LHCN-M2 (cell line): ENCODE measurements at places on chromosomes 3 and 15.

- DNase-seq = no peak
These were observed 286.1 kb upstream of the TPM1 start for GRCh38 chr15:62756326-62756994.

DNA sequence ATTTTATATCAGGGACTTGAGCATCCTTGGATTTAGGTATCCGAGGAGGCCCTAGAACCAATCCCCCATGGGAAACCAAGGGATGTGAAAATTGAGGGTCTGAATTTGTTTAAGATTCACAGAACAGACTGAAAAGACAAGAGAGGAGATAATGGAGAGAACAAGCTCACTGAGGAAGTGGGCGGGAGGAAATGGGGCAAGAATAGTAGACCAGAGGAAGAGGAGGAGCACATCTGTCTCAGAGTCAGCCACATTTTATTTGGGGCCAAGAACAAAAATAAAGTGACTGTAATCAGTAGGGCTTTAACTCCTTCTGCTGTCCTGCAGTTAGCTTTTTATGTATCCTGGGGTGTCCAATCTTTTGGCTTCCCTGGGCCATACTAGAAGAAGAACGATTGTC, 63.8 kb downstream of the BLM start:
- DNase-seq = no peak

DNA sequence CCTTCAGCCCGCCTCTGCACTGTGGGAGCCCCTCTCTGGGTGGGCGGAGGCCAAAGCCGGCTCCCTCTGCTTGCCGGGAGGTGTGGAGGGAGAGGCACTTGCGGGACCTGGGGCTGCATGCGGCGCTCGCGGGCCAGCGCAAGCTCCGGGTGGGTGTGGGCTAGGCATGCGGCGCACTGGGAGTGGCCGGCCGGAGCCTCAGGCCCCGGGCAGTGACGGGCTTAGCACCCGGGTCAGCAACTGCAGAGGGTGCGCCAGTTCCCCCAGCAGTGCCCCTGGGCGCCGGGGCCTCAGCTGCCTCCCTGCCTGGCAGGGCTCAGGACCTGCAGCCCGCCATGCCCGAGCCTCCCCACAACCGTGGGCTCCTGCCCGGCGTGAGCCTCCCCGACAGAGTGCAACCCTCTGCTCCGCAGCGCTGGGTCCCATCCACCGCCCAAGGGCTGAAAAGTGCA, 98.9 kb upstream of the POU1F1 start:
- no peak for DNase-seq

GRCh38 chr15:76033438-76033837, 21.2 kb upstream of the NRG4 start:
- DNase-seq = no peak

- DNase-seq = no peak
These were observed 8.7 kb downstream of the COL8A1 start for GRCh38 chr3:99647081-99647480.

- no peak for DNase-seq
These were observed 459.6 kb downstream of the NSUN3 start for GRCh38 chr3:94522488-94522887.

DNA sequence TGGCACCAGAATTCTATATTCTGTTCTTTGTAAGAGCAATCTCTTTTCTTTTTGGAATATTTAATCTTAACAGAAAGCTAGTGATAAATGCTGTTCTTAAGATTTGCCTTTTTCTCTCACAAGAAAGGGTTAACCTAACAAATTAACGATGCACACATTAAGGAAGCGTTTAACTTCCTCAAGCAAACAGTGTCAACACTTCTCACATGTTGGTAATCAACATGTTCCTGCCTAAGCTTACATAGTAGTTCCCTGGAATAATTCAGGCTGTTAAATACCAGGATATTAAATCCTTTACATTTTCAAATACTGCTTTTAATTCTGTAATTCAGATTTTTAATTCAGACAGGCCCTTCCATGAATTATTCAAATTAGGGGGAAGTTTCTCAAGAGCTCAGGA, 67.4 kb upstream of the RPL35A start:
- DNase-seq = no peak

- DNase-seq = no peak
These were observed 185.2 kb upstream of the TSC22D2 start for GRCh38 chr3:150222691-150223489.

- no peak for DNase-seq
These were observed 50.6 kb downstream of the CMSS1 start for GRCh38 chr3:99868311-99868646.

DNA sequence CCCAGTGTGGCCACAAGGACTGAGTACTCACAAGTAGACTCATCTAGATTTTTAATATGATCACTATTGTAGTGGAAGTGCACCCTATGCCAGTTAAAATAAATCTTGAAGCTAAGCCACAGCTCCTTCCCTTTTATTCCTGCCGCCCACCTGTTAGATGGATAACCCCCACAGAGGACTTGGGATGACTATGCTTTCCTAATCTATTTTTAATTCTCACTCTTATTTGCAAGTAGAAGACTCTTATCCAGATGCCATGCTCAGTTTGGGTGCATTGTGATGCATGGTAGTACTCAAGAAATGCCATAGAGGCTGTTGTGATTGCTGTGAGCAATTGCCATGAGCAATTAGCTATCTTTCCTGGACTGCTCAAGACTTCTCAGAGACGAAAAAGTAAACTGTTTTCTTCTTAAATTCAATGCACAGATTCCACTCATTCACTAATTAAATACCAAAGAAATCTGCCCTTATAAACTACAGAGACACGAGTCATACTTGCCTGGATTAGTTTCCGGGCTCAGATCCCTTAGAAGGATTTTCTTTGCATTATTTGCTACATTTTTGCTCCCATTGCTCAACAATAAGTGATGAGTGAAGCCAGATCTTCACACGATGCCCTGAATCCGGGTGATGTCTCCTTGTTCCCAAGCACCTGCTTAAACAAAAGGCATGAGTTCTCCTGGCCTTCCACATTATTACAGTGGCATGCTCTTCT, 472.1 kb downstream of the SOX2 start:
- DNase-seq = no peak

- no peak for DNase-seq
These were observed 193.4 kb downstream of the PDZRN3 start for GRCh38 chr3:73431183-73431900.

GRCh38 chr3:182138393-182138792, 426.7 kb downstream of the SOX2 start:
- DNase-seq = no peak

GRCh38 chr3:190619761-190620160, 105.9 kb downstream of the IL1RAP start:
- no peak for DNase-seq

DNA sequence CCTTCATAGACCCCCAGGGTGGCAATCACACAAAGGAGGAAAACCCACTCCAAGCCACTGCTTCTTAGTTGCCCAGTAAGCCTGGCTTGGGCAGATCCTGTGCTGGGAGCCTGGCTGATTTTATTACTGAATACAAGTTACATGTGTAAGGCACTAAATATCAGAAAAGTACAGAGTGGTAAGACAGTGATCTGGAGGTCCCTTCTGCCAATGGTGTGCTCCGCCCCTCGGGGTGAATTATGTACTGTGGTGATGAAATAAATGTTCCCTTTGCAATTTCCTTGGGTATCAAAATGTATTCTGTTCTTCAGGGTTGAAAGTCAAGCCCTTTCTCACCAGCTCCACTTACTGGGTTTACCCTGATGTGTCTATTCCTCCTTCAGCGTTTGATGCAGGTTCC, 38.8 kb downstream of the EID1 start:
- no peak for DNase-seq

DNA sequence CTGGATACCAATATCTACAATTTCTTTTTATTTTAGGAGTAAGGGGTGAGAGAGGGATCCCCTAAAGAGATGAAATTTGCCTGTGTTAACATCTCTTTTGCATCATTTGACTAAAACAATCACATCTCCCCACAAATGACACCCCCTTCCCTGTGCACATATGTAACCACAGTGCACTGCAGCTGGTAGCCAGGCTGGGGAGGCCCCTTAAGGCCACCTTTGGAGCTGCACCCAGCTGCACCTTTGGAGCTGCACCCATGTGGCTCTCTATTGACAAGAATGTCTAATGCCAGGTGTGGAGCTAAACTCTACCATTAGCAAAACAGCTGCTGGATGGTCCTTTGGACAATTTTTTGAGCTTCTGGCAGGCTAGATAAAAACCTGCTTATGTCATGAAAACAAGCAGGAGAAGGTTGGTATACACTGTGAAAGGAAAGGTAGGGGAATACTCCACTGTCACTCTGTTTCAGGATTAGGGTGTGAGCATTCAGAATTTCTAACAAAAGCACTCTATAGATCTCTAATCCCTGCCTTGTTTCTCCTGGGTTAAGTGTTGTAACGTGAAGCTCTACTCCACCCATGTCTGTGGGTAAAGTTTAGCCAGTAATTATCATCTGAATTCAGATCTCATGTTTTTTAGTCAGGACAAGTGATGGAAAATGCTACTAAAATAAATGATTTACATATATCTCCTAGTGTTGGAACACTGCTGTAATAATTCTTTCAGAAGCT, 52.1 kb downstream of the TFG start:
- no peak for DNase-seq

DNA sequence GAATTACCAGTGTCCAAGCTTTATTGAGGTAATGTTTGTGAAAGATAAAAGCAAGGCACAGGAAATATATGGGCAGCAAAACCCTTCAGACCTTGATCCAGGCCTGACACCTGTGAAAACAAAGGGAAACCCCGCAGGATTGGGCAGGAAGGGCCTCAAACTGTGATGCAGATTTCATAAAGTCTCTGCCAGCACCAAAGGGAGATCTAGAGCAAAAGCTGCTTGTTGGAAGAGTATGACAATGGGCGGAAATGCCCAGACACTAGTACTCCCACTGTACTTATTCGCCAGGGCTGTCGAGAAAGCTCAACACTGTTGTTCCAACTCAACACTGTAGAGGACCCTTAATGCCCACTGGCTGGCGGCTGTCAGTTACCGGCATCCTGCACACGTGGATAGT, 207.9 kb downstream of the CD47 start:
- no peak for DNase-seq

- no peak for DNase-seq
These were observed 24.7 kb upstream of the KIF23 start for GRCh38 chr15:69389426-69389825.

DNA sequence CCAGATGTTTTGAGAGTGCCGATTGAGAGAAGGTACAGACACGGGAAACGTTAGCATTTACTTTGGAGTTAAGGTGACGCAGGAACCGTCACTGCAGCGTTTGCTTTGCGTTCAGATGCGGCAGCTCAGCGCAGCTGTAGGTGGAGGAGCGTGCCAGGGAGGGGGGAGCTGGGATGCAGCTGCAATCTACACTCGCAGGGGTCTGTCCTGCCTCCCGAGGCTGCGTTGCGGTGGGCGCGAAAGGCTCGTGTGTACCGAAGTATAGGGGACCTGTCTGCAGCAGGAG, 425 bp upstream of the FYTTD1 start:
- DNase-seq = no peak

DNA sequence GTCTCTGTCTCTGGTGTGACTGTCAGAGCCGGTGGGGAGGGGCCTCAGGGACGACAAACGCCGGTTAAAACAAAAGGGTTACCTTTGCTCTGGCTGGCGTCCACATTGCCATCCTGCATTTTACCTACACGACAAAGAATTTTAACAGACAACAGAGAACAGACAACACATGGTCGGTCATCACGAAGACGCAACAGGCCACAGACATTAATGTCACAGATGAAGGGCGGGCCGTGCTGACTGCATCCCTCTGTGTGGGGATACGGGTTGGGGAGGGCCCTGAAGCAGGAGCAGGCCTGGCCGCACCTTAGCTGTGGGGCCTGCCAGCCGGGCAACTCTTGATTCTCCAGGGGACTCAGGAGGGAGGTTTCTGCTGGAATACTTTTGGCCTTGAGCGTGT, 58.2 kb upstream of the SEC13 start:
- DNase-seq = no peak

DNA sequence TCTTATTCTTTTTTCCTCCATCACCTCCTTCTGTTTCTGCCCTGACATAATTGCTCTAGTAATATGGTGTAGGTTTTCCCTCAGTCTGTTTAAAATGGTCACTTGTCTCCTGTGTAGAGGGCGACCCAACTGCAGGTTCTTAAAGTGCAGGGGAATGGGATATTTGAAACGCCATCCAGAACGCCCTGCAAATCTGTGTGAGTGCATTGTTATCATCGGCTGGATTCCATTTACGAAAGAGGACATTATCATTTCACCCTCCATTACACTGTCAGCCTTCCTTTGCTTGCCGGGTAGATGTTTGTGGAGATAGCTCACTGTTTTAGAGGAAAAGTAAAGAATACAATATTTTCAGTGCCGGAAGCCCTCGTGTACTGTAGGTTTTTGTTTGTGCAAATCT, 354.0 kb downstream of the LRTM1 start:
- DNase-seq = no peak

- DNase-seq = no peak
These were observed 31.5 kb upstream of the MINDY4B start for GRCh38 chr3:150936693-150937092.

DNA sequence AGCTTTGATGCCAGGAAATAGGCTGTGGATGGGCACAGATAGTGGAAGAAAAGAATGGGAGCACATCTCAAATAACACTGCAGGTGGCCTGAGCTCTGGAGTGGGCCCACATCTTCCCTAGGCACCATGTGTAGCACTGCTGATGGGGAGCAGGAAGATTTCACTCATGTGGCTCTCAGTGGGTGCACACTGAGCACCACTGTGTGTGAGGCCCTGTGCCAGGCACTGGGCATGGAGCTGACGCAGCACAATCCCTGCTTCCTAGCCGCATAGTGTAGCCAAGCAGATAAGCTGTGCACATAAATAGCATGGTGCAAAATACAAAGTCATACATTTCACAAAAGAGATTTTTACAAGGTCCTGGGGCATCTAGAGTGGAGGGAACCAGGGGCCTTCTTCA, 101.6 kb downstream of the MOBP start:
- no peak for DNase-seq

GRCh38 chr3:81043660-81044199, 717.7 kb downstream of the GBE1 start:
- no peak for DNase-seq

DNA sequence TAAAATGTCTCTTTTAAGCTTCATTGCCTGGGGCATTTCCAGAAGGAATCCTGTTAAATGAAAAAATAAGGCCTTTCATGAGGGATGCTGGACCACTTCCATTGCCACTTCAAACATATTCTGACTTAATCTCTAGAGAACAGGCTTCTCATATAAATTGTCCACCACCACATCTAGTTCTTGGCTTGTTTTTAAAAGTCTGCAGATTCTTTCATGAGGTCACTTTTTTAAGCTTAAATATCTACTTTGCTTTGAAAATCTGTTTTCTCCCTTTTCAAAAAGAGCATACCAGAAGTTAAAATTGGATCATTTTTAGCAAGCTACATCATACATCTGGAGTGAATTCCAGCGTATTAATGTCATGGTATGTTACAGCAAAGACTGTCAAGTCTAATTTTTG, 131.6 kb downstream of the C3orf70 start:
- DNase-seq = no peak
